ENCODE measurements at places on chromosomes 5 and 9.

- DNase-seq, result no peak
Measured at GRCh38 chr9:129422843-129423192, 198.1 kb downstream of the C9orf50 start.

DNA sequence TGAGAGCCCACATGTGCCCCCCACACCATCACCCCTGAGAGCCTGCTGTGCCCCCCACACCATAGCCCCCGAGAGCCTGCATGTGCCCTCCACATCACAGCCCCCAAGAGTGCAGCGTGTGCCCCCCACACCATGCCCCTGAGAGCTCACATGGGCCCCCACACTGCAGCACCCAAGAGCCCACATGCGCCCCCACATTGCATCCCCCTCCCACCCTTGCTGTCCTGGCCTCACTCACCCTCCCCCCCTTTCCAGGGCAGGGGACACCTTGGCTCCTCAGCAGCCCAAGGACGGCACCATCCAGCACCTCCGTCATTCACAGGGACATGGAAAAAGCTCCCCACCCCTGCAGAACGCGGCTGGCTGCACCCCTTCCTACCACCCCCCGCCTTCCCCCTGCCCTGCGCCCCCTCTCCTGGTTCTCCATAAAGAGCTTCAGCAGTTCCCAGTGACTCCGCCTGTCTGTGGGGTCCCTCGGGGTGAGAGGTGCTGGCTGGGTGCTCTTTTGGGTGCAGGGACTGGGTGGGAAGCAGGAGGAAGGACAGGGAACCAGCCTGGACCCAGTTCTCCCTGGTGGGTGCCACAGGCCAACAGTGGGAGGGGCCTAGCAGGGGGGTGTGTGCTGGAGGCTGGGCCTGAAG, 5.0 kb downstream of the LCN1 start:
- no peak for DNase-seq

DNA sequence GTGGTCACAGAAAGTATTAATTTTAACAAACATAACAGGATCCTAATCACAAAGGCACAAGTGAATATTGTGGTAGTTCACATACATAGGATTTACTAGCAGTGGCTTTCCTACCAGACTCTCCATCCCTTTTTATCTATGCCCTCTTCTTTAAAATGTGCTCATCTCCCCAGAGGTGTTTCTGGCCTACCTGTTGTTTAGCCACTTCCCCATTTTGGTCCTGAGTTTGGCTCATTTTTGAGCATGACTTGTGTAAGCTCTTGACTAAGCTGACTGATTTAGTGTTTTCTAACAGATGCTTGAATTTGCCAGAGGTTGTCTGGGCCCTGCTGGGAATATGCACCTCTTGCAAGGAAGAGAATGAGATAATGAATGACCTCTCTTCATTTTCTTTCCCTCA, 517.7 kb upstream of the CLINT1 start:
- no peak for DNase-seq

DNA sequence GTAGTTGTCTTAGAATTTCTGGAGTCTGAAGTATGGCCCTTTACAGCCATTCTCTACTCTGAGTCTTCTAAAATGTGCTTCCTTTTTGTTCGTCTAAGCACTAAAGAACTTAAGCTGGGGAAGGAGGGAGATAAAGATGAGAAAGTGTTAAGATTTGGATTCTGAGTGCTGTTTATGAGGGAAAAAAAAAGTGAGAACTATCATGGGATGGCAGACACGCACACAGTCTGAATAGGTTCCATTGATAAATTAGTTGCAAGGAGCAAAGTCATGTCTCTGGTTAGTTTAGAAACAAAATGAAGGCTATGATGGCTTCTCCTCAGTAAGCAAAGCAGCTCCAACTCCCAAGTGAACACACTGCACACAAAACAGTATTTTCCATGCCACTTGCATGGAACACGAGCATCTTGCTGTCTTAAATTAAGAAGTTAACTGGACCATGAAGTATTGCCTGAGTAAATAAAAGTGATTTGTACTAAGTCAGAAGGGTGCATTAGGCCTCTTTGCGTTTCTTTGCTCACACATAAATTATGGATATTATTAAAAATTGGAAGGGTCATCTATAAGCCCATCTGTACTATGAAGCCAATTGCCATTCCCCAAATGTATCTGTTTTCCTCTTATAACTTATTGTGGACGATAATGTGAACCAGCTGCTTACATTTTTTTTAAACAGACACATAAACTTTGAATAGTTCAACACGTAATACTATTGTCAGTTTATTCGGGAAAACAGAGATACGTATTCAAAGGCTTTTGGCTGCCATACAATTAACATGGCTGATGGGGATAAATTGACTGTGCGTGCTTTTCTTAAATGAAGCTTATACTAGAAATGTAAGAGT, 199.3 kb downstream of the SGCD start:
- no peak for DNase-seq

GRCh38 chr5:179217356-179217755, 127.9 kb downstream of the ADAMTS2 start:
- DNase-seq, result no peak

GRCh38 chr9:135262248-135262647, 174.8 kb downstream of the OLFM1 start:
- no peak for DNase-seq

GRCh38 chr9:76560481-76560922, 101.5 kb downstream of the GCNT1 start:
- no peak for DNase-seq

DNA sequence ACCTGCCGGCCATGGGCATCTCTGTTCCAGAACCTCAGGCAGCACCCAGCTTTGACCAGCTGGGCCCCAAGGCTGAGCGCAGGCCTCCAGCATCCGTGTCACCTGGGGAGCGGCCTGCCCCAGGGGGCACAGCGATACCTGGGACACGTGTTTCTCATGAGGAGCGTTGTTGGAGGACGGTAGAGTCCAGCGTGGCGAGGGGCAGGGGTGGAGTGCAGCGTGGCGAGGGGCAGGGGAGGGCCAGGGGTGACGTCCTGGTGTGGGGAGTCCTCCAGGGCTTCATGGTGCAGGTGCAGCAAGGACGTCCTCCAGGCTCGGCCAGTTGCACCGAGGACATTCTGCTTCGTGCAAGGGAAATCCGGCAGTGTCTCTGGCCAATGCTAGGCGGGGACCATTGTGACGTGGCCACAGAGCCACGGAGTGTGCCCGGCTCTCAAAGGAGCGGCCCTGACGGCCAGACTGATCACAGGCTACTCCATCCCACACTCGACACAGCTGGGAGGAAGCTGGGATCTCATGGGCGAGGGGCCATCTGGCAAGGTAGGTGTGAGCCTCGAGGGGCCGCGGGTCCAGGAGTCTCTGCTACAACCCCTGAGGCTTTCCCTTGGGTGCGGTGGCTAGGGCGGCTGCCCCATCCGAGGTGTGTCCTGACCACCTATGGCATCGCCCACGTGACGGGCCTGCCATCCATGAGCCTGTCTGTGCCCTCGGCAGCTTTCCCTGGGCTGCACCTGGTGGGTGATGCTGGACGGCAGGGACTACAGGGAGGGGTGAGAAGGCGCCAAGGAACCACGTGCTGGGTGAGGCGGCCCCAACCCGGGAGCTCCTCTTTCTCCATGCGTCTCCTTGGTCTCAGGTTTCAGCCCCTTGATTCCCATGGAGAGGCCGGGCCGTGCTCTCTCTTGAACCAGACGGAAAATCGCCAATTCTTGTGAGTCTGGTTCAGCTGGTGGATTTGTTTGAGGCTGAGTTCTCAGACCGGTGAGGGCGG, 33.8 kb downstream of the SLC9A3 start:
- no peak for DNase-seq

DNA sequence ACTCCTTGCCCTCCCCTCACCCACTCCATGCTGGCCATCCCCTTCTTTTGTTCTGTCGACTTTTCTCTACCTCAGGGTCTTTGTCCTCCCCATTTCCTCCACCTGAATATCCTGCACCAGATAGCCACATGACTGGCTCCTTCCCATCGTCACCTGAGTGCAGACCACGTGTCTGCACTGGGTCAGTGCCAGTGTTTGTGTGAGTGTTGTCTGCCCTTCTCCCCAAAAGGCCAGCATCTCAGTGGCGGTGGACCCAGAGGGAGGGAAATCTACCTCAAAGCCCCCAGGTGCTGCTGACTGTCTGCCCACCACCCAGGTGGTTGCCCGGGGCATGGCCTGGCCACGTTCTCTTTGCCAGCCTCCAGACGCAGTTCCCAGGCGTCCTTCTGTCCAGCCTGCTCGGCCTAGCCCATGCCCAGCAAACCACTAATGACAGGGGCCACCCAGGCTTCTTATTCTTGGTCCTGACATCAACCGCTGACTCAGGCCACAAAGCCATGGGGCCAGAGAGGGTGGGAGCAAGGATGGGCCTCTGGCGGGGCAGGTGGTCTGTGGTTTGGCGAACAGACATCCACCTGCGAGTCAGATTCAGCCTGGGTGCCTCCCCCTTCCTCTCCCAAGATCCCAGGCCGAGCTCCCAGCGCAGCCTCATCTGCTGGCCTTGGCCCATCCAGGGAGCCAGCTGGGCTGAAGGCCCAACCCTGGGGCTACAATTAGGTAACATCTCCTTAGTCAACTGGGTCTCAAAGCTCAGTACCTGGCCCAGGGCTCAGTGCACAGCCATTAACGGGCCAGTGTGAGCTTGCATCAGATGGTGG, 5.5 kb upstream of the NINJ1 start:
- DNase-seq, result no peak

GRCh38 chr5:93101661-93102060, 479.4 kb downstream of the NR2F1-AS1 start:
- DNase-seq, result no peak

GRCh38 chr5:148839960-148840359, 13.5 kb downstream of the ADRB2 start:
- no peak for DNase-seq

GRCh38 chr9:34546834-34547827, 24.3 kb upstream of the ENHO start:
- peak; percentile 55 for DNase-seq

DNA sequence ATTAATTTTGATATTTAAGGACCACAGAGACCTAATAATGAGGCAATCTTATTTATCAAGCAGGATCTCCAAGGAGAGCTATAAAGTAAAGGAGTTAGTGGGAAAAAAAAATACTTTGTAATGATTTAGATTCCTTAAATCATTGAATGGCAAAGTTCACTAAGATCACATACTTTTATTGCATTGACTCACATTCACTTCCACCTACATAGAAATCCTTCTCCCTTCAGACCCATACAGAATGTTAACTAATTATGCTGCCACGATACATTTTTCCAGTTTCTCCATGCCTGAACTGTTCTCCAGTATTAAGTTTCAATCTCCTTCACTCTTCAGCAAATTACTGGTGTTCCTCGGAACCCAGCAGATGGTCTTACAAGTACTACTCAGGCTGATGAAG, 388.7 kb downstream of the EFNA5 start:
- DNase-seq, result no peak

DNA sequence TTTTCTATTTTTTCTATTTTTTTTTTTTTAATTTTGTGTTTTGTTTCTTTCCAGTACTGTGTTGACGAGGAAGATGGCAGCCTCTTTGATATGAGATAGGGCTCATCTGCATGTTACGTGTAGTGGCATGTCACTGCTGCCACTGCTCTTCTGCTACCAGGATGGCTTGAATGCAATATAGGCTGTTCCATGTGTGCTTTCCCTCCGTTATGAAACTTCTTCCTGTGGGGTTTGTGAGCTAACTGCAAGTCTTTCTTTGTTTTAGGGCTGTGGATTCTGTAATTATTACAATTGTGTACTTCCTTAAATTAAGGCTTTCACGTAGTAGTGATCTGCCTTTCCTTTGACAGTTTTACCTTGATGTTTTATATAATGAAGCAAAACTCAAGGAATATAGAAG, 184.6 kb downstream of the KDM4C start:
- no peak for DNase-seq

- no peak for DNase-seq
Measured at GRCh38 chr5:52656569-52657246, 131.0 kb upstream of the ITGA1 start.

DNA sequence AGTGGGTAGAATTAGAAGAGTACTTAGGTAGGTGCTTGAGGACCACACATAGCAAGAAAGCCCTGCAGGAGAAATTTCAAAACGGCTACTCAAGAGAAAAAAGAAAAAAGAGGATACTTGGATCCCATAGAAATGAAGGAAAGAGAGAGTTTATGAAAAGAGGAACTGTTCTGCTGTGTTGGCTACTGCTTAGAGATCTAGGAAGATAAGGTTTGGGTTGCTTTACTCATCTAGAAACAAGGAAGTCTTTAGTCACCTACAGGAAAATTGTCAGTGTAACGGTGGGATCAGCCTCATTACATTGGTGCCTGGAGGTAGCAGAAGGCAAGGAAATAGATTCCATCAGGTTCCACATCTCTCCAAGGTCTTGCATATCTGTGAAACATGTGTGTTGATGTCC, 14.8 kb upstream of the C5orf46 start:
- no peak for DNase-seq

GRCh38 chr5:67272453-67273130, 76.0 kb upstream of the CD180 start:
- no peak for DNase-seq

- DNase-seq, result peak; percentile 53
Measured at GRCh38 chr5:137563646-137564397, 64.7 kb upstream of the SPOCK1 start.

GRCh38 chr5:92800365-92800764, 780.7 kb downstream of the NR2F1-AS1 start:
- DNase-seq, result peak; percentile 35

DNA sequence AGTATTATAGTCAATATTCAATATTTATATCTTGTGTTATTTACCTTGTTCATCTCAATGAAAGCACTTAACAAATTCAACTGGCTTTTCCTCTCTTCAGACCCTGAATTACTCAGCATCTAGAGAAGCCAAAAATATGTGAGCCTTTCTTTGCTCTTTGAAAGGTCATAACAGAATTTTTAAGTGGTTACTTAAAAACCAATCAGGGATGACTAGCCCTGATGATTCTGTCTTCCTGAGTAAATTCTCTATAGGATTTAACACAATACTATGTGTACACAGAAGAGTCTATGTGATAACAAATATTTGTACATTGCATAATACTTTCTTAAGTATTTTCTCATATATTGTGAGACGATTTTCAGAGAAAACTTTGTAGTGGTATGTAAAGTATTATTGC, 546.3 kb downstream of the MAT2B start:
- DNase-seq, result no peak

GRCh38 chr5:142719836-142720370, 34.0 kb upstream of the FGF1 start:
- no peak for DNase-seq

DNA sequence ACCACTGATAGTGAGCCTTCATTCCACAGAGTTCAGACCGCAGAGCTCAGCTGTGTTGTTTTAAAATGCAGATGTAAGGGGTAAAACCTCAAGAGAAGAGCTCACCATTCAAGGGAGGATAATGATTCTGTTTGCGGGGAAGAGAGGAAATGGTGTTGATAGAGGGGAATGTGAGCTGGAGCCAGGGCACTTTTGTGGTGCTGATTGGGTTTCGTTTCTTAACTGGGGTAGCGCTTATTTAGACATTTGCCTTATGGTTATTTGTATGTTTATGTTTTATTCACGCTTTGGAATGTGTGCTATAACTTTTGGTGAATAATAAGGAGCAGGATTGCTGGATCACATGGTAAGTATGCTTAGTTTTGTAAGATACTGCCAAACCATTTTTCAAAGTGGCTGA, 42.5 kb downstream of the STXBP1 start:
- DNase-seq, result no peak

GRCh38 chr9:101307051-101307450, 77.8 kb downstream of the BAAT start:
- DNase-seq, result peak; percentile 13
